Iris pigment epithelial cell (primary cell): ENCODE measurements at places on chromosomes 5 and 9.

GRCh38 chr9:89745601-89746376, 141.0 kb downstream of the GADD45G start:
- no peak for DNase-seq

DNA sequence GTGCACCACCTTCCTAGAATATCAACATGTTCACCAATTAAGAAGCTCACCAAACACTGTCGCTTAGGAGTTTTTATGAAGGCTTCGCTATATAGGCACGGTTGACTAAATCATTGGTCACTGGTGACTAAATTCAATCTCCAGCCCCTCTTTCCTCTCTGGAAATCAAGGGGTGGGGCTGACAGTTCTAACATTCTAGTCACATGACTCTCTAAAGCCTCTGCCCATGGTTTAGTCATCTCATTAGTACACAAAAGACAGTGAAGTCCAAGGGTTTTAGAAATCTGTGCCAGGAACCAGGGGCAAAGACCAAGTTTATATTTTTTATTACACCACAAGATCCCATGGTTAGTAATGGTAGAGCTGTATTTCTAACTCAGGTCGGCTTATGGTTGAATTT, 243.2 kb downstream of the ELAVL2 start:
- no peak for DNase-seq

- no peak for DNase-seq
Observed at GRCh38 chr9:91146391-91147019, 215.2 kb downstream of the AUH start.

DNA sequence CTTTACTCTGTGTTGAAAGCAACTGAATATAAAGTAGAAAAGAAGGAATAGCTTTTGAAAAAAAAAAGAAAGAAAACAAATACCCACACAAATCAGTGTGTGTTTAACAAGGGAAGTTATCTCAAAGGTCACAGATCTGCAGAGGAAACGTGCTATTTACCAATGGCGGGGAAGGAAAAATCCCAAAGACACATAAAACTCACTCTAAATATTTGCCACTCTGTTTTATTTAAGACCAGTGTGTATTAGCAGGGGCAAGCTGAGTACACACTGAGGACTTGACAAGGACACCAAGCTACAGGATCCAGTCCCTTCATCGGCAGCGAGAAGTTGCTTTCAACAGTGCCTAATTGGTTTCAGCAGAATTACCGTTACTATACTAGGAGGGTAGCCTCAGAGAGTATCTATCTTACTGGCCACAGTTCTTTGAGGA, 252.5 kb downstream of the DEPDC1B start:
- no peak for DNase-seq

DNA sequence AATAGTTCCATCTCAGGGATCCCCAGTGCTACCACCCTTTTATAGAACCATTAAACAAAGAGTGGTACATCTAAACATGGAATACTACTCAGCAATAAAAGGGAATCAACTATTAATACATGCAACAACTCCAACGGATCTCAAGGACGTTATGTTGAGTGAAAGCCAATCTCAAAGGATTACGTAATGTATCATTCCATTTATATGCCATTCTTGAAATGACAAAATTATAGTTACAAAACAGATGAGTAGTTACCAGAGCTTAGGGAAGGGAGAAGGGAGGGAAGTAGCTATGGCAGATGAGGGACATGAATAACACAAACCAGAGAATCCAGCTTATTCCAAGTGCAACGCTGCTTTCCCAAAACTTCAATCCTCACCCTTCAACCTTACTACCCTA, 69.5 kb downstream of the ACTL7B start:
- peak; percentile 24 for DNase-seq
